ENCODE measurements at places on chromosomes 2 and 18.

- no peak for DNase-seq
These were observed 11.2 kb downstream of the ZNF142 start for GRCh38 chr2:218648088-218648786.

DNA sequence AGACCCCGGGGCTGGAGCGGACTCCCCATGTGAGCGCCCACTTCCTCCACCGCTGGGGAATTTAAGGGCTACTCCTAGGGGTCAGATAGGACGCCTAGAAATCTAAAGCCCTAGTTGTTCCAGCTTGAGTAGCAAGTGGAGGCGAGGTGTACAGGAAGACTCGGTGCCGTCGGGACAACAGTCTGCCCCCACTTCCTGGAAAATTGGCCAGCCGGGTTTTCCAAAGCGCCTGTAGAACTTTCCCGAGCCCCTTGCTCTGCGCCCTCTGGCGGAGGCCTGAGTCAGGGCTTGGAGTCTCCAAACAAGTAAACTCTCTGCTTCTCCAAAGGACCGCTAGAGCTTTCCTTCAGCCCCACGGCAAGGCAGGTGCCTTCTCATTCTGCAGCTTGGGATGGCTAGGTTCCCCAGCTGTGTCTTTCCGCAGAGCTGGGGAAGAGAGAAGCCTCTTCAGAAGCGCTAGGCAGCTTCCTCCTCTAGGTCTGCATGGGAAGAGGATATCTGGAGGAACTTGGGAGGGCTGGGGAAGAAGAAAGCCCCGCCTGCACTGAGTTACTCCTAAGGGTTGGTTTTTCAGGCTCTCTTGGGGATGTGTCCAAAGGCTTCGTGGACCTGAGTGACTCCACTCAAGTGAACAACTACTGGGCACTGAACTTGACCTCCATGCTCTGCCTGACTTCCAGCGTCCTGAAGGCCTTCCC is 681 bp downstream of the SPR start:
- no peak for DNase-seq

DNA sequence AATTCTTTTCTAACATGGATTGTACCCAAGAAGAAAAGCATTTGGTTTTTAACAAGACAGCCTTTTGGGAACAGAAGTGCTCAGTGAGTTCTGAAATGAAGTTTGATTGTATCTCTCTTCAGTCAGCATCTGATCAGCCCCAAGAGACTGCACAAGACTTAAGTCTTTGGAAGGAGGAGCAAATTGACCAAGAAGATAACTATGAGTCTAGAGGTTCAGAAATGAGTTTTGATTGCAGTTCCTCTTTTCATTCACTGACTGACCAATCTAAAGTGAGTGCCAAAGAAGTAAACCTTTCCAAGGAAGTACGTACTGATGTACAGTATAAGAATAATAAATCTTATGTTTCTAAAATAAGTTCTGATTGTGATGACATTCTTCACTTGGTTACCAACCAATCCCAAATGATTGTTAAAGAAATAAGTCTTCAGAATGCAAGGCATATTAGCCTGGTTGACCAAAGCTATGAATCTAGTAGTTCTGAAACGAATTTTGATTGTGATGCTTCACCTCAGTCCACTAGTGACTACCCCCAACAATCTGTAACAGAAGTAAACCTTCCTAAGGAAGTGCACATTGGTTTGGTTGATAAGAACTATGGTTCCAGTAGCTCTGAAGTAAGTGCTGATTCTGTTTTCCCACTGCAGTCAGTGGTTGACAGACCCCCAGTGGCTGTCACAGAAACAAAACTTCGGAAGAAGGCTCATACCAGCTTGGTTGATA is 31.2 kb downstream of the ZDBF2 start:
- no peak for DNase-seq

DNA sequence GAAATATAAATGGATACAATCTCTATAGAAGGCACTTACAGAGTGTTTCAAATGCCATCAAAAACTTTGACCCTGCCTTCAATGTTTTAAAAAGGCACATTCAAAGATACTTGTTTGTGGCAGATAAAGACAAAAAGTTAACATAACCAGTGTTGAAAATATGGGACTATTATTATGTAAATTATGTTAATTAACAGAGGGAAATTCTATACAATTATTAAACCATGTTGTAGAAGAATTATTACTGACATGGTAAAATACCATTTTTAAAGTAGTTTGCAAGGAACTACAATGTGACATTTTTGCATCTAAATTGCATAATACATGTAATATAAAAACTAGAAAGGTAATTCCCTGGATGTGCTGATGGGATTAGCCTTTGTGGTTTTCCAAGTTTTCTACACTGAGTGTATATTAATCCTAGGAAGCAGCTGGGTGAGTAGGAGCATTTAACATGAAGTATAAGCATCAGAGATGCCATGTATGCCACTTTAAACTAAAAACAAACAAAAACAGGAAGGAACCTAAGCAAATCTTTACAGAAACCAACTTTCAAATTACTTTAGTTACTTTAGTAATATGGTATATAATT is 21.7 kb downstream of the MIB1 start:
- DNase-seq, result no peak

All from CD4-positive, alpha-beta memory T cell (primary cell).